ENCODE measurements at places on chromosomes 13 and 19.

DNA sequence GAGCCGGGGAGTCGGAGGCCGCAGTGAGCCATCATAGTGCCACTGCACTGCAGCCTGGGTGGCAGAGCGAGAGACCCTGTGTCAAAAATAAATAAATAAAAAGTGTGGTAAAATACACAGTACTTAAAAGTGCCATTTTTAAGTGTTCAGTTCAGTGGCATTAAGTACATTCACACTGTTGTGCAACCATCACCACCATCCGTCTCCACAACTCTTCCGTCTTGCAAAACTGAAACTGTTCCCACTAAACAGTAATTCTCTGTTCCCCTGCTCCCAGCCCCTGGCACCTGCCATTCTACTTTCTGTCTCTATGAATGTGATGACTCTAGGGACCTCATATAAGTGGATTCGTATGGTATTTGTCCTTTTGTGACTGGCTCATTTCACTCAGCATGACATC lies 13.3 kb downstream of the SLC25A42 start:
- DNase-seq, result no peak

DNA sequence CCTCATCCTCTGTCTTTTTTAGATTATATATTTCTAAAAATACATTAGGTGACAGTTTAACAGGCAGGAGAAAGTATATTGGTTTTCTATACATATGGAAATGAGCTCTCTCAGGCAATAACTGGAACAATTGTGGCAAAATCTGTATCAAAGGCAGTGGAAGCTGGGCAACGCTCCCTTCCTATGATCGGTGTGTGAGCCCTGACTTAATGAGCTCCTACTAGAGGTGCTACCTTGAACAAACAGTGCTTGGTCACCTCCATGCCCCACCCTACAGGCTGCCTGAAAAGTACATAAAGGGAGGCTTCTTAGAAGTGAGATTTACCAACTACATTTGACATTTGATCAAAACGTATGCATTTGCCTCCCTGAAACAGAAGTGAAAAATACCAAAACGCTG lies 185.3 kb downstream of the EFNB2 start:
- DNase-seq, result no peak

DNA sequence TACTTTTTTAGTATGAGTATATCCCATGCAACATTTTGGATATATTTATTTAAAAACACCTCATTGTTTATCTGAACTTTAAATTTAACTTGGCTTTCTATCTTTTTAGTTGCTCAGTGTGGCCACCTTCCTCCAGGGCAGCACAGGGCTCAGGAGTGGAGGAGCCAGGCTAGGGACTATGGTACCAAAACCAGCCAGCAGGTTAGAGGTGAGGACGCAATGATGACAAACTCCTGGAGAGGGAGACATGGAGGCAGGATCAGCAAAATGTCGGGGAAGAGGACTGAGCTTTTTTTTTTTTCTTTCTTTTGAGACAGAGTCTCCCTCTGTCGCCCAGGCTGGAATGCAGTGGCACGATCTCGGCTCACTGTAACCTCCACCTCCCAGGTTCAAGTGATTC lies 29.6 kb upstream of the CALM3 start:
- DNase-seq, result no peak

DNA sequence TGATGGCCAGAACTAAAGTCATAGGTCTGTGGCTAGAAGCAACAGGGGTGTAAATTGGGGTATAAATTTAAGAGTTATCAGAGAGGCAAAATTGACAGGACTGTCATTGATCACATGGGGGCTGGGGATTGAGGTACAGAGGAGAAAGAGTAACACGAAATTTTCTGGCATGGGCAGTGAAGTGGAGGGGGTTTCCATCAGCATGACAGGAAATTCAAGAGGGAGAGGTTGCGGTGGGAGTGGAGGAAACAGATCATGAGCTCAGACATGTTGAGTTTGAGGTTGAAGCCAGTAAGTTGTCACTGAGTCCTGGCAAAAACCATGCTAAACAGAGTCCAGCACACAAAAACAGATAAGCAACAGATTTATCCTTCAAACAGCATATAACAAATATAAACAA lies 192.1 kb upstream of the TSC22D1 start:
- DNase-seq, result peak; percentile 18
